ENCODE measurements at places on chromosomes 5 and 9.

DNA sequence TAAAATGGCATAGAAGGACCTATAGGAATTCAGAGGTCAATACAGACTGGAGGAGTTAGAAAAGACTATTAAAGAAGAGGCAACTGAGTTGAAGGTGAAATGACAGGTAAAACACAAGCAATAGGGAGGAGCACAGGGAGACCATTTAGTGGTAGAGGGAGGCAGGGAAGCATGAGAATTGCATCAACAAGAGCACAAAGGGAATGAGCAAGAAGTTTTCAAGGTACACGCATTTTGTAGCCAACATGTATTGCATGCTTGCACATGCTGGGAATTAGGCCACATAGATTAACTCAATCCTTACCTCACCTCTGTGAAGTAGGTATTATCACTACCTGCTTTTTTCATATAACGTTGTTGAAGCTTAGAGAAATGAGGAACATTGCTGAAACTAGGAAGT is 42.3 kb downstream of the PLPP1 start:
- DNase-seq = no peak

GRCh38 chr5:61974680-61975079 is 331.3 kb upstream of the KIF2A start:
- DNase-seq = no peak

DNA sequence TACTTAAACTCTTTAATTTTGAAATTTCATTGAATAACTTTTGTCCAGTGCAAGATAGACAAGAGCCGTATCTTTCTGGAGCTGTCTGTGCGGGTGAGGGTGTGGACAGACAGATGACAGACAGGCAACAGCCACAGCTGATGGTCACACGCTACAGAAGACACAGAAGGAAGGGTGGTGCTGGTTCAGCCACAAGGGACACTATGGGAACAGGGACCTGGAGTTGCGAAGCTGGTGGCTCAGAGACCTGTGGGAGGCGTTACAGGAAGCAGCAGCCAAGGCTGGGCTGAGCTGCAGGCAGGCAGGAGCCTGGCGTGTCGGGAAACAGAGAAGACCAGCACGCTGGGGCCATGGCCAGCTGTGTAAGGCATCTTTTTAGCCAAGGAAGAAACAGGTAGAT is 104.4 kb downstream of the WNK2 start:
- DNase-seq = no peak

DNA sequence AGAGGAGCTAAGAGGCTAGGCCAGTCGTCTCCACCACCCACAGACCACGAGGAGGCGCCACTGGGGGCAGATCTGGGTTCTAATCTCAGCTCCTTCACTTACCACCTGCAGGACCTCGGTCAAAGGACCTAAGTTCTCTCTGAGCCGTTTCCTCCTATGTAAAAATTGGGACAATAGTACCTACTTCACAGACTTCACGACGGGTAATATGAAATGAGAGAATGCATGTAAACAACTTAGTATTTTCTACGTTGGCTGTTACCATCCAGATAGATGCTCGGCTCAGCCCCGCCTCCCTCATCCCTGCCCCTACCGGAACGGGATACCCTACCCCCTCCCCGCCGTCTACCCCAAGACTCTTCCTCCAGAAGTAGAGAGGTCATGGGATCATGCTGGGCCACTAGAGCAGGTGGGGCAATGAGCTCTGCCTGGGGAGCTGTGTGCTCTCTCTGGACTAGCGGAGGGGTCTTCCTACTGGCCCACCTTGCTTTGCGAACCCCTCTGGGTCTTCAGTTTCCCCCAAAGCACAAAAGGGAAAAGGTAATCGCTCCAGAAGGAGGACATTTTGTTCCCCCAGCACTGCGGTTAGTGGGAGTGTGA is 541 bp downstream of the GNPDA1 start:
- DNase-seq = peak; percentile 55

DNA sequence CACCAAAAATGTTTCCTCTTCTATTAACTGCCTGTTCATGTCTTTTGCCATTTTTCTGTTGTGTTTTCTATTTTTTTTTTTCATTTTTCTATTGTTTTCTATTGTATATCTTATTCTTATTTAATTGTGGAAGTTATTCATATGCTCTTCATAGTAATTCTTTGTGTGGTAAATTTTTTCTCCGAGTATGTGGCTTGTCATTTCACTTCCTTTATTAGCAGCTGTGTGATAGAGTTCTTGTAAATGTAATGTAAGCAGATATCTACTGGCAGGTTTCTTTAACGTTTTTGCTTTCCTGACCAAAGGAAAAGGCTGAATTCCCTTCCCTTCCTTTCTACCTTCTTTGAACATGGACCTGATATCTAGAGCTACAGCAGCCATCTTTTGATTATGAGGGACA is 5.8 kb upstream of the PLPP1 start:
- no peak for DNase-seq

GRCh38 chr9:10282084-10282483 is 330.7 kb downstream of the PTPRD start:
- DNase-seq = no peak
